Mammary epithelial cell (primary cell): ENCODE measurements at places on chromosomes 3 and 15.
A peak's percentile ranks its signal among the peaks of the same experiment; 100 is the strongest.

DNA sequence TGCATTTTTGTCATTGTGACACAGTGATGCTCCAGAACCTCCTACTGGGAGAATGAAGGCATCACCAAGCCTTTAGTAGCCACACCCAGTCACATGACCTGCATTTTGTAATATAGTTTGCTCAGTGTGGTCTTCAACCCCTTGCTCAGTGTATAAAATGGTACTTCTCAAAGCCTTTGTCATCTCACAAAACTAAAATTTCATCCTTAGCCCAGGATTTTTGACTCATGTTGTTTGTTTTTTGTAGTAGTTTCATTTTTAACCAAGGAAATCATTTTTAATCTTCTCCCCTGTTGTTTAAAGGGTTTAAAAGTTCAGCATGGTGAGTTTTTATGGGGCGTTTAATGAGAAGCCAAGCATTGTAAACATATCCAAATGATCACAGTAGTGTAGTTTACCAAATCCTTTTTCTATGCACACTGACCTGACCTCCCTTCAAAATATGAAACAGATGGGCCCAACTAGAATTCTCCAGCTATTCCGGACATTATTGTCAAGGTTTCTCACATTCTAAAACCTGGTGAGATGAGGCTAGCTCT, 123.5 kb upstream of the IL12A start:
- DNase-seq, result no peak

GRCh38 chr15:45458746-45459403, 63.7 kb downstream of the SLC30A4 start:
- DNase-seq, result peak; percentile 44

DNA sequence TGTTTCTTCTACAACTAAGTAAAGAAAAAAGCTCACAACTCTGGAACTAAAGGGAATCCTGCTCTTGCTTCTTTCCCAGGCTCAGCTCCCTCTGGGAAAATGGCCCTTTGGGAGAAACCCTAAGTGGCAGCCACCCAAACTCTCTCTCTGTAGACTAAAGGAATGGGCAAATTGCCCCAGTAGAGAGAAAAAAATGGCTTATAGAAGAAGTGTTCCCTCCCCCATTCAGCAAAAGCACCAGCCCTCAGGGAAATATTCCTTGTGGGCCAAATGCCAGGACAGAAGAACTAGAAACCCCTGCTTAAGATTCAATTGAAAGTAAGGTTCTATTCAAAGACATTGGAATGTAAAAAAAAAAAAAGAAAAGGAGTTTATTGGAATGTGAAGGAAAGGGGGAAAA, 603.7 kb upstream of the ALCAM start:
- DNase-seq, result no peak

DNA sequence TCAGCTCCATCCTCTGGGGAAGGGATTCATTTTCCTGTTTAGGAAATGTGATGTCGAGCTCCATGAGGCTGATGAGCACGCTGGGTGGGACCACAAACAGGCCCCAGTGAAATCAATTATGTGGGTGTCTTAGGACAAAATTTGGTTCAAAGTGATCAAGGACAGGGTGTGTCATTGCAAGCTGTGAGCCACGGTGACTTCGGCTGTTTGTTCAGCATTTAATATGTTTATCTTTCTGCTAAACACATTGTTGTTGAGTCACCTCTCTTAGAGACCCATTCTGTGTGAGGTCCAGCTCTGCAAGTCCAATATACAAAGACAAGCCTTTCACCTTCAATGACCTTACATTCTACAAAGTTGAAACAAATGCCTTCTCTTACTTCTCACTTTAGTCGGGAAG, 41.3 kb downstream of the SSR3 start:
- no peak for DNase-seq

DNA sequence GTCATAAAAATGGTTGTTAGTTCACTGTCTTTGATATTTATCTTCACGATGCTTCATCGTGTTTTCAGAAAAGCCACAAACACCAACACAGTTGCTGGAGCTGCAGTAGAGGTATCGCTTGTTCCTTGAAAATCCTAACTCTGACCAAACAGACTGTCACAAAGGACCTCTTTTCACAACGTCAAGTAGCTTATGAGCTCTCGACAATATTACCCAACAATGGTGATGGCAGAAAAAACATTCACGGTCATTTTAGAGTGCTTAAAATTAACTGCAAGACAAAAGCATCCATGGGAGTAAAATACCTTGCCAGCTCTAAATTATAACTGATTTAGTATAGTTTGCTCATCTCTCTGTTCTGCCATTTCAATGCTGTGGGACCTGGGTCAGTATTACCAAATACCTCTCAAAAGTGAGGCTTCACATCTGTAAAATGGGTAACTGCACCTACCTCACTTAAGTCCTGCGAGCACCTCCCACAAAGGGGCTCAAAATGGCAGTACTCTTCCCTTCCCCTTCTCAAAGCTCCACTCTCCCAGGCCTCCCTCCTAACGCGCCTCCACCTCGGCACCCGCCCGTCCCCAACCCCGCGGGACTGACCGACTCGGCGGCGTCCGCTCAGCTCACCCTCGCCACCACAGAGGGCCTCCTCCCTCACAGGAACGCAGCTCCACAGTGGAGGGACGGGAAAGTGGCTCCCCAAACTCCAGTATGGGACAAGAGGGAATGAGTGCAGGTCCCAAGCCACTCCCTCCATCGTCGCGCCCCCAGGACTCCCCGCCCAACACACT, 546 bp downstream of the TRIM59 start:
- DNase-seq, result no peak

DNA sequence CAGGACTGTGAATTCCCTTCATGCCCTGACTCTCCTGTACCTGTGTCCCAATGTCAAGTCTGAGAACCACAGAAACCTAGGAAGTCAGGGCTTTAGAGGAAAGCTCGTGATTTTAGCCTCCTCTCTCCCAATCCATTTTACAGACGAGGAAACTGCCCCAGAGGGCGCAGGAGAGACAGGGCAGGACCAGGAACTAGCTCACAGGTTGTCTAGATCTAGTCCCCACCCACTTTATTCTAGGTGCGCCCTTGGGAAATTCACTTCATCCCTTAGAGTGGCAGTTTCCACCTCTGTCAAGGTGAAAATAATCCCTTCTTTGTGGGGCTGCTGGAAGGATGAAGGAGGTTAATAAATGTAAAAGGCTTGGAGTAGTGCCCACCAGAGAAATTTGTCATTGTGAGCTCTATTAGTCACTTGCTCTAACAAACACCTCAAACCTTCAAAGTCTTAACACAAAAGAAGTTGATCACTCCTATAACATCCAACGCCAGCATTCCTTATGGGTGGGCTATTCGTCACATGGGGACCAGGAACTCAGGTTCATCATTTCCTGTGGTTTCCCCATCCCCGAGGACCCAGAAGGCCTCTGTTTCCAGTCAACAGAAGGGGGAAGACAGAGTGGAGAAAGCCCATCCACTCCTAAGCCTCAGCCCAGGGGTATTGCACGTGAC, 282.3 kb downstream of the XXYLT1 start:
- DNase-seq, result no peak

- no peak for DNase-seq
Measured at GRCh38 chr3:128198313-128198712, 45.0 kb downstream of the EEFSEC start.

GRCh38 chr15:23387621-23388190, 33.2 kb downstream of the GOLGA8S start:
- DNase-seq, result no peak

GRCh38 chr3:177441813-177442646, 244.7 kb upstream of the TBL1XR1 start:
- no peak for DNase-seq

GRCh38 chr3:185737740-185738680, 86.8 kb downstream of the IGF2BP2 start:
- no peak for DNase-seq

- DNase-seq, result no peak
Measured at GRCh38 chr3:165805946-165806561, 31.2 kb downstream of the BCHE start.

- no peak for DNase-seq
Measured at GRCh38 chr3:42500091-42500490, 2.4 kb upstream of the VIPR1 start.

DNA sequence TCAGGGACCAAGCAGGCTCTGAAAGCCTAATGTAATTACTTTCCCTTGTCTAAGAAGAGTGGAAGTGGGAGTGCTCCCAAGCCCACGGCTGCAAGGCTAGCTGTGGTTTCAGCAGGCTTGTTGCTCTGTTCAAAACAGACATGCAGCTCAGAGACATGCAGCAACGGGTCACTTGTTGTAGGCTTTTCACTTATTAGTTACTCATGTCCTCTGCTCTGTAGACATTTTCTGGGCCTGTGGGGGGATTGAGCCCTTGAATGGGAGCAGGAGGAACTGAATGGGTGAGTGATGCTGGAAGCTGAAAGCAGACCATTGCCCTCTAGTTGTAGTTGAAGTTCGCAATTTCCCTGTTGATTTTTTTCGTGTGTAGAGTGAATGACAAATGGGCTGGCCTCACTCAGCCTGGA, 261.9 kb upstream of the NR2E3 start:
- DNase-seq, result no peak

- no peak for DNase-seq
Measured at GRCh38 chr3:34504366-34504765, 705.9 kb downstream of the PDCD6IP start.

DNA sequence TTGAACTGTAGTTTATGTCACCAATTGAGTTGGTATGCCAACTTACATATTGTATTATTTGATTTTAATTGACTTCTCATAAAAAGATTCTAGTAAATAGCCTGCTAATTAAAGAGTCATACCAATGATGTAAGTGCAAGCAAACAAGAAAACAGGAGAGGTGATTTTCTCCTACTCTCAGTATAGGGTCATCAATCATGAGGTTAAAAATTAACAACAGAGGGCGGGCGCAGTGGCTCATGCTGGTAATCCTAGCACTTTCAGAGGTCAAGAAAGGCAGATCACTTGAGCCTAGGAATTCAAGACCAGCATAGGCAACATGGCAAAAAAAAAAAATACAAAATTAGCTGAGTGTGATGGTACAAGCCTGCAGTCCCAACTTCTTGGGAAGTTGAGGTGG, 108.7 kb downstream of the MYO9A start:
- DNase-seq, result no peak

DNA sequence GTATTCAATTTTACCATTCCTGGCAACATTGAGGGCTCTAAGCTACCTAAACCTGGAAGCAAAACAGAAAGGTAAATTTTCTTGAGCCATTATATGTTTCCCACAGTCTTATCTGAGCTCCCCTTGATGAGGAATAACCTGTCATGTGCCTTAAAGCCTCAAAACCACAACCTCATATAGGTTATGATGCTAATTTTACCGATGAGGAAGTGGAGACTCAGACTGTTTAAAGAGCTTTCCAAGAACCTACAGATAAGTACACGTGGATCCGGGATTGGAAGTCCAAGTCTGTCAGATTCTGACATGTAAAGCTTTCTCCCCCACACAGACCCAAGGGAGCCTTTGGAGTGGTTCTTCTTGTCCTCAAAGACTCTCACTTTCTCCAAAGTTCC, 140.5 kb downstream of the SEMA6D start:
- no peak for DNase-seq

DNA sequence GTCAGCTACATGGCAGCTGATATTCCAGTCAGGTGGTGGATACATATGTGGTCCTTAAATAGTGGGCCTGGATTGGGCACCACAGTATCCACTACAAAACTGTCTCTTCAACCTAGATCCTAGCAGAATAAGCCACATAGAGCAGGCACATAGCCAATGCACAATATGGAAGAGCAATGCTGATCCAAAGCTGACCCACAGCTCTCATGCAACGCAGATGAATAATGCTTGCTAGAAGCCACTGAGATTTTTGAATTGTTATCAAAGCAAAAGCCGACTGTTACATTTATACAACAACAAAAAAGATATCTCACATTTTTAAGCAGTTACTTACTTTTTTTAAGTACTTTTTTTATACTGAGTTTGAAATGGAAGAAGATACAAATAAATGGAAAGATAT, 11.2 kb downstream of the CNTN3 start:
- no peak for DNase-seq

GRCh38 chr3:155335724-155336354, 42.4 kb upstream of the STRIT1 start:
- DNase-seq, result no peak

- no peak for DNase-seq
Measured at GRCh38 chr3:144312702-144313101, 341.1 kb downstream of the DIPK2A start.

- DNase-seq, result peak; percentile 61
Measured at GRCh38 chr15:35827141-35827540, 281.2 kb upstream of the DPH6 start.

- DNase-seq, result peak; percentile 87
Measured at GRCh38 chr3:156816794-156817645, 9.1 kb upstream of the LEKR1 start.

DNA sequence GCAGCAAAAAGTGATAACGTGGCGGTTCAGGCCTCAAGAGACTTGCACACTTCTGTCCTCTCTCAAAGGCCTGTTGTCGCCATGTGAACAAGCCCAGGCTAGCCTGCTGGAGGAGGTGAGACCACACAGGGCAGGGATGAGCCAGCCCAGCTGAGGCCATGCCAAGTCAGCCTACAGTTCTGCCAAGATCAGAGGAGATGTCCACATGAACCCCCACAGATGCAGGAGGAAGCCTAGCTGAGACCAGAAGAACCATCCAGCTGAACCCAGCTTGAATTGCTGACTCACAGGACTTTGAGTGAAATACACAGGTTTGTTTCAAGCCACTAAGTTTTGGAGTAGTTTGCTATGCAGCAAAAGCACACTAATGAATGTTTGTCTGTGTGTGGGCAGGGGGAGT, 50.3 kb upstream of the SEC13 start:
- DNase-seq, result peak; percentile 53

DNA sequence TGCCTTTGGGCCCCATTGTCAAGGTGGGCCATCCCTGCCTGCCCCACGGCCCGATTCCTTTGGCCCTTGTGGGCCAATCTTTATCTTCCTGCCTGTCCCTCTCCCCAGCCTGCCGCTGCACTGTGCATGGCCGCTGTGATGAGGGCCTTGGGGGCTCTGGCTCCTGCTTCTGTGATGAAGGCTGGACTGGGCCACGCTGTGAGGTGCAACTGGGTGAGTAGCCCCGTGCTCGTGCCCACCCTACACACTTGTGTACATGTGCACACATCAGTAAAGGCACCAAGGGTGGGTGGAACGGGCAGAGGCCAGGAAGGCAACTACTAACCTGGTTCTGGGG, 12.2 kb downstream of the NT5DC2 start:
- DNase-seq, result no peak

GRCh38 chr3:105764378-105765307, 104.2 kb downstream of the CBLB start:
- DNase-seq, result no peak

DNA sequence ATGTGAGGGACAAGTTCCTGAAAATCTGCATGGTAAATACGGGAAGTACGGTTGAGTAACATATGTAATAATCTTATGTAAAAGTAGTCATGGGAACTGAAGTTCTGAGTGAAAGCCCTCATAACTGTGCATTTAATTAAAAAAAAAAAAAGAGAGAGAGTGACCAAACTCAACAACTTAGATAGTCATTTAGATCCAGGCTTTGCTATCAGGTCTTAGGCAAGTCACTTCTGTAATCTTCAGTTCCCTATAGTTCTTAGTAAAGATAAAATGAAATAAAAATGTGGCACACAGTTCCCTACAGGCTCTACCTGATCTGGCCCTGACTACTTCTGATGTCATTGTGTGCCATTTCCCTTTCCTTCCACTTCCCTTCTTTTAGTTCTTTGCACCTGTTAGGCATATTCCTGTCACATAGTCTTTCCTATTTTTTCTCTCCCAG, 15.0 kb downstream of the RNF111 start:
- DNase-seq, result no peak

- DNase-seq, result no peak
Measured at GRCh38 chr3:38167591-38167990, 2.3 kb downstream of the OXSR1 start.
